ENCODE measurements at places on chromosomes 1 and 21.

- DNase-seq, result no peak
These were observed 318.4 kb upstream of the RGS18 start for GRCh38 chr1:191839891-191840290.

- DNase-seq, result no peak
These were observed 498.1 kb downstream of the LMO4 start for GRCh38 chr1:87826681-87827251.

GRCh38 chr1:47334765-47335435 lies 1.3 kb downstream of the CMPK1 start:
- no peak for DNase-seq

DNA sequence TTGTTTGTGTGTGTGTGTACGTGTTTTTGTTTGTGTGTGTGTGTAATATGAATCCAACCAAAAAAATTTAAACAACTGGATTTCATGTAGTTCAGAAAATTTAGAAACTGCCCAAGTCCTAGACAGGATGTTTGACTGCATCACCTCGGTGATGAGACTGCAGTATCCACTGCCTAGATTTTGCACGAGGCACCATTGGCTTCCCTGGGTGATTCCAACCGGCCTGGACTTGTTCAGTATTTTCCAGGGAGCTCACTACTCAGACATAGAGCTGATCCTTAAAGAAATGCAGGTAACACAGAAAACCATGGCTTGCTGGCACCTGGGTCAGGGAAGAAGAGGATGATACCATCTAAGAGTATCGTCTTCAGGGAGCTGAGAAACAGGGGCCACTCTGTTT lies 18.2 kb upstream of the KCNK2 start:
- no peak for DNase-seq

DNA sequence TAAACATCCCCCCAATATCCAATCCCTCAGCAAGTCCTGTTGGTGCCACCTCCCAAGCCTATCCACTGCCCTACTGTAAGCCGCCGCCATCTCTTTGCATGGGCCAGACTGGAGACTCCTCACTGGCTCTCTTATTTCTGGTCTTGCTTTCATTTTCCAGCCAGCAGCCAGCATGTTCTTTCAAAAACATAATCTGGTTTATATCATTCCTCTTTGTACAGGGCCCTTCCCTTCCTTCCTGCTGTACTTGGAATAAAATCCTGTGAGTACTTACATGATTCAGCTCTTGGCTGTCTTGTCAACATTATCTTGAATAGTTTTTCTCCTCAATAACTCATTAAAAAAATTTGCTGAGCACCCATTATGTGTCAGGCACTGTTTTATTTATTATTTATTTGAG lies 28.2 kb downstream of the TLR5 start:
- no peak for DNase-seq

- no peak for DNase-seq
These were observed 23.7 kb downstream of the CASZ1 start for GRCh38 chr1:10772711-10773110.

DNA sequence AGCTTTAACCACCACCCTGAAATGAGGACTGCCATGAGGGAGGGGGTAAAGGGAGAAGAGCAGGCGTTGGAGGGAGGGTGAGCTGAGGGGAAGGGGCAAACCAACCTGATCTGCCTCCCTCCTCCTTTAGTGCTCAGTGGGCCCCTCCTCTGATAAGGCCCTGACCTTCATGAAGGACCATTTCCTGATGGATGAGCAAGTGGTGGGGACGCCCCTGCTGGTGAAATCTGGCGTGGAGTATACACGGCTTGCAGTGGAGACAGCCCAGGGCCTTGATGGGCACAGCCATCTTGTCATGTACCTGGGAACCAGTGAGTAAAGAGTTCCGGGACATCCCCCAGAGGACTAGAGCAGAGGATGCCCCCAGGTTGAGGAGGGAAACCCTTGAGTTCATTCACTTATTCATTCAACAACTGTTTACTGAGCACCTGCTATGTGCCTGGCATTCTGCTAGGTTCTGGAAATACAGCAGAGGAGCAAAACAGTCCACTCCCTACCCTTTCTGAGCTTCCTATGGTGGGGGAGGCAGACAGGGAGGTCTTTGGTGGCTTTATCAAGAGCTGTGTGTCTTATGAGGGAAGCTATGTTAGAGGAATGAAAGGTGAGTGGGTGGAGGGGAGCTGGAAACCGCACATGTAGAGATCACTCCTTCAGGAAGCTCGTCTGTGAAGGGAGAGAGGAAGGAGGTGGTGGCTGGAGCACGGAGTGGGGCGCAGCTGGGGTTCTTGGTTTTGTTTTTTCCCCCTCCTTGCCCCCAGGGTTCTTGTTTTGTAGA lies 19.5 kb downstream of the SEMA4A start:
- peak; percentile 34 for DNase-seq

- peak; percentile 82 for DNase-seq
These were observed 6.3 kb downstream of the KIF21B start for GRCh38 chr1:201016943-201017827.

DNA sequence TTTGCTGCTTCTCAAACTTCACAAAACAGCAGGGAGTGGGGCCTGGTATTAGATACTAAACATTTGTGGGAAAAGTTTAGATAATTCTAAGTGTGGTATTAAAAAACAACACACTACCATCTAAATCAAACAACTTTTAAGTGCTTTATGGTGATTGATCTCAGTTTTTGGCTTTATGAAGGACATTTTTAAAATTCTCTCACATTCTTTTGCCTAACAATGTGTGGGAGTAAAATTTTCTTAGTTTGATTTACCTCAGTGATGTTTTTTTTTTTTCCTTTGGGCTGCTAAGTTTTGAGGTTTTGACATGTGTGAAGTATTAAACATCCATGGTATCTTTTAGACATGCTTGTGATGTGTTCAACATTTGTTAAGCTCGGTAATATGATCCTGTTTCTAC lies 116.2 kb downstream of the DISP1 start:
- no peak for DNase-seq

GRCh38 chr1:23772049-23772853 lies 6.0 kb upstream of the PITHD1 start:
- peak; percentile 82 for DNase-seq

DNA sequence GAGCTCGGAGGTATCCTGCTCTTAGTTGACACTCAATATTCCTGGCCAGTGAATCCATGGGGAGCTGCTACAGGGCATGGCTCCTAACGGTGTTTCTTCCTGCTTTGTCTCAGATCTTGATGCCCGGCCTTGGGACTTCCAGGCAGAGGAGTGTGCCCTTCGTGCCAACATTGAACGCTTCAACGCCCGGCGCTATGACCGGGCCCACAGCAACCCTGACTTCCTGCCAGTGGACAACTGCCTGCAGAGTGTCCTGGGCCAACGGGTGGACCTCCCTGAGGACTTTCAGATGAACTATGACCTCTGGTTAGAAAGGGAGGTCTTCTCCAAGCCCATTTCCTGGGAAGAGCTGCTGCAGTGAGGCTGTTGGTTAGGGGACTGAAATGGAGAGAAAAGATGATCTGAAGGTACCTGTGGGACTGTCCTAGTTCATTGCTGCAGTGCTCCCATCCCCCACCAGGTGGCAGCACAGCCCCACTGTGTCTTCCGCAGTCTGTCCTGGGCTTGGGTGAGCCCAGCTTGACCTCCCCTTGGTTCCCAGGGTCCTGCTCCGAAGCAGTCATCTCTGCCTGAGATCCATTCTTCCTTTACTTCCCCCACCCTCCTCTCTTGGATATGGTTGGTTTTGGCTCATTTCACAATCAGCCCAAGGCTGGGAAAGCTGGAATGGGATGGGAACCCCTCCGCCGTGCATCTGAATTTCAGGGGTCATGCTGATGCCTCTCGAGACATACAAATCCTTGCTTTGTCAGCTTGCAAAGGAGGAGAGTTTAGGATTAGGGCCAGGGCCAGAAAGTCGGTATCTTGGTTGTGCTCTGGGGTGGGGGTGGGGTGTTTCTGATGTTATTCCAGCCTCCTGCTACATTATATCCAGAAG lies 16.7 kb downstream of the ALX3 start:
- peak; percentile 79 for DNase-seq

GRCh38 chr1:206526064-206526911 lies 19.0 kb downstream of the RASSF5 start:
- DNase-seq, result no peak

GRCh38 chr1:112462953-112463279 lies 45.8 kb upstream of the WNT2B start:
- DNase-seq, result no peak

DNA sequence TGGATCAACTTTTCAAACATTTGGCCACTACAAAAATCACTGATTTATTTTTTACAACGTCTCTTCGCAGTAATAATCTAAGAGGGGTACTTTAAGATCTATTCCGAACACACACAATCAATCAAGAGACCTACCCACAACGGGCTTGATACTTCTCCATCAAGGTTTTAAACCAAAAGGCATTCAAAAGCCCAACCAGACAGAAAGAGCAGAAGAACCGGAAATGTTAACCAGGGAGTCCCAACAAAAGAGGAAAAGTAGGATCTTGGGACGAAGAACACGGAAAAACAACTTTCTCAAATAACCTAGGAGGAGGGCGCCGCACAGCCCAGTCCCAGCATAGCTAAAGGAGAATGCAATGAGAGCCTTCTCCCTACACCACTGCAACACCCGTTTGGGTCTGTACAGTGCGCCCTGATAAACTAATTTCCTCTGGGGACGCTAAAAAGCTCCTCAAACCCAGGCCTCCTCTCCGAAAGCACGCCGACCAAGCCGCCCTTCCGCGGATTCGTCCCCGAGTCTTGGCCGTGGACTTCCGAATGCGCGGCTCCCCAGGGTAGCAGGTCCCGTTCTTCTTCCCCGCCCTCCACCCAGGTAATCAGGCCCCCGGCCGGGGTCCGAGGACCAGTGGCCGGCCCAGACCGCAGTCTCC lies 623 bp downstream of the RPL22 start:
- DNase-seq, result no peak

DNA sequence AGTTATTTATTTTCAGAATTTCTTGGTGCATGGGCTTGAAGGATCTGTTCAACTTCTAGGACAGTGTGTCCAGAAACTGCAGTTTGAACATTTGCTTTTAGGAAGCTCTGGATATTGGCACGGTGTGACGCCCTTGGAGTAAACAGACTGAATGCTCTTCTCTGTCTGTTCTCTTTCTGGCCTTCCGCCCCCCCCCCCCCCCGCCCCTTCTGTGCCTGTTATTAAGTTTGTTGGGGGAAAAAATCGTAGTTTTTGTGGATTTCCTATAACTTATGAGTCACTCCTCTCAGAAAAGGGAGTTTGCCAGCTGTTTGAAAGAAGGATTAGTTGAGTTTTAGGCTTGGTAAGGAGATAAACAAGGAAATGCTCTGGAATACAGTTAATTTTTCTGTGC lies 1.2 kb downstream of the KCTD3 start:
- peak; percentile 46 for DNase-seq

GRCh38 chr1:22117238-22117637 lies 25.7 kb downstream of the WNT4 start:
- DNase-seq, result no peak

DNA sequence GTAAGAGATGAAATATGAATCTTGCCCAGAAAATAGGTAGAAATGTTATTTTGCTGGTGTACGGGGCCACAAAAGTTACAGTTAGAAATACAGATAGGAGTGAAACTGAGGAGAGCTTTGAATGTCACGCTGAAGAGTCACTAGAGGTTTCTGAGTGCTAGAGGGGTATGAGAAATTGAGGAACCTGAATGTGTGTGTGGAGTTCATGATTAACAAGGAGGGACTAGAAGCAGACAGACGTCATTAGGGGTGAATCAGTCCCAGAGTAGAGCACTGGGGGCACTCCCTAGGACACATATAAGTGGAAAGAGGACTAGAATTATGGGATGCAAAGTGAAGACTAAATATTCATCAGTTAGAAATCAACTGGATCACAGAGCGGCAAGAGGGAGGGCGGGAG lies 188.9 kb upstream of the MAP1LC3C start:
- DNase-seq, result no peak

GRCh38 chr21:17931080-17931479 lies 111.9 kb upstream of the C21orf91 start:
- DNase-seq, result no peak
